ENCODE measurements at places on chromosomes 5 and 9. TPM values are rescaled to one million over a fixed set of nuclear protein-coding genes. Genes with fewer than 3 reads are reported as not detected.
A peak's percentile ranks its signal among the peaks of the same experiment; 100 is the strongest.

GRCh38 chr5:119631660-119632059, 2.3 kb downstream of the FAM170A start:
- H3K4me3 ChIP-seq: no peak overlapping the region
- no peaks in the 10 kb centered on the region for H3K27me3 ChIP-seq
- no peaks in the 10 kb centered on the region for H3K36me3 ChIP-seq
- H3K4me1 ChIP-seq: no peaks in the 10 kb centered on the region

- no peaks in the 10 kb centered on the region for H3K27me3 ChIP-seq
- no peak overlapping the region for H3K4me3 ChIP-seq
- no peak for DNase-seq
- H3K36me3 ChIP-seq: no peaks in the 10 kb centered on the region
- no peak overlapping the region for H3K27ac ChIP-seq
- H3K4me1 ChIP-seq: peaks cover 23% of the 10 kb centered on the region
These were observed 3.6 kb upstream of the SLC1A3 start for GRCh38 chr5:36602704-36603321.

GRCh38 chr5:60945813-60946187, 795 bp downstream of the NDUFAF2 start:
- peaks cover 36% of the 10 kb centered on the region for H3K4me1 ChIP-seq
- H3K27me3 ChIP-seq: no peaks in the 10 kb centered on the region
- peak overlapping the region; percentile 86 for H3K27ac ChIP-seq
- peak overlapping the region; percentile 67 for H3K4me3 ChIP-seq
- H3K36me3 ChIP-seq: no peaks in the 10 kb centered on the region

The NINJ1 gene
- 14.7 TPM for total RNA-seq

DNA sequence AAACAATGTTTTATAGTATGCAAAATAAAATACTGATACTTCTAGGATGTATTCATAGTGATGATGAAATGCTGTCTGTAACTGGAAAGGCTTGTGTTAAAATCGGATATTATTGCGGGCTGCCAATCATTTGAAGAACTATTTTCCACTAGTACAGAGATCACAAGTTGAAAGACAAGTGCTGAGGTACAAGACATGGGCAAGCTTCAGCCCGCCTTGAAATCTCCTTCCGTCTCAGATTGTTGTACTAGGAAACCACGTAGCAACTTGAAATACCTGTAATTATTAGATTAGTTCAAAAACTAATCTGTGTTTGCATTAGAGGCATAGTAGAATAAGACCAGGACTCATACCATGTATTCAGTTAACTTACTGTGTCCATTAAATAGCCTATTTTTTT, 218.2 kb downstream of the ARHGEF28 start:
- no peaks in the 10 kb centered on the region for H3K27me3 ChIP-seq
- no peaks in the 10 kb centered on the region for H3K4me1 ChIP-seq
- H3K36me3 ChIP-seq: no peaks in the 10 kb centered on the region
- no peak for DNase-seq

The SLC28A3 gene
- not detected for total RNA-seq

DNA sequence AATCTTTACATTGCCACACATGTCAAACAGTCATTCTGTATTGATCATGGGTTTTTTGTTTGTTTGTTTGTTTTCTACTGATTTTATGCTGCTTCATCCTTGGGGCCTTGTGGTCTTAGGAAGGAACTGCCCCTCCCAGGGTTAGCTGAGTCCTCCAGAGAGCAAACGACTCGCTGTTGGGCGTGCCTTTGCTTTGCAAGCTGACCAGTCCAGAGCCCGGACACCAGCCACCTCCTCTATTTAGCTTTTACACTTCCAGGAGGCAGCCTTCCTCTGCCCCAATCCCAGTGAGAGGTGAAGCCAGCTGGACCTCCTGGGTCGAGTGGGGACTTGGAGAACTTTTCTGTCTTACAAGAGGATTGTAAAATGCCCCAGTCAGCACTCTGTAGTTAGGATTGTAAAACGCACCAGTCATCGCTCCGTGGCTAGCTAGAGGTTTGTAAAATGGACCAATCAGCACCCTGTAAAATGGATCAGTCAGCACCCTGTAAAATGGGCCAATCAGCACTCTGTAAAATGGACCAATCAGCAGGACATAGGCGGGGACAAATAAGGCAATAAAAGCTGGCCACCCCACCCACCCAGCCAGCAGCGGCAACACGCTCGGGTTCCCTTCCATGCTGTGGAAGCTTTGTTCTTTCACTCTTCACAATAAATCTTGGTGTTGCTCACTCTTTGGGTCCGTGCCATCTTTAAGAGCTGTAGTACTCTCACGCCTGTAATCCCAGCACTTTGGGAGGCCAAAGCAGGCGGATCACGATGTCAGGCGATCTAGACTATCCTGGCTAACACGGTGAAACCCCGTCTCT, 154.4 kb downstream of the ERCC6L2 start:
- H3K4me1 ChIP-seq: peaks cover 50% of the 10 kb centered on the region
- H3K27me3 ChIP-seq: peaks cover 8% of the 10 kb centered on the region
- H3K27ac ChIP-seq: no peak overlapping the region
- H3K36me3 ChIP-seq: no peaks in the 10 kb centered on the region
- peak; percentile 59 for DNase-seq

The SERF1B gene
- 1.8 TPM for total RNA-seq

- no peaks in the 10 kb centered on the region for H3K36me3 ChIP-seq
- peak overlapping the region; percentile 81 for H3K4me3 ChIP-seq
- no peak overlapping the region for H3K27ac ChIP-seq
These were observed 1.9 kb downstream of the HOMER1 start for GRCh38 chr5:79512049-79512448.

GRCh38 chr5:175383350-175383749, 60.6 kb downstream of the DRD1 start:
- H3K4me1 ChIP-seq: no peaks in the 10 kb centered on the region
- H3K4me3 ChIP-seq: no peak overlapping the region
- peak; percentile 31 for DNase-seq
- H3K27me3 ChIP-seq: no peaks in the 10 kb centered on the region
- H3K36me3 ChIP-seq: no peaks in the 10 kb centered on the region
- H3K27ac ChIP-seq: no peak overlapping the region
